HuH-7.5 (cell line): ENCODE measurements at places on chromosomes 11 and 22.
A peak's percentile ranks its signal among the peaks of the same experiment; 100 is the strongest.

DNA sequence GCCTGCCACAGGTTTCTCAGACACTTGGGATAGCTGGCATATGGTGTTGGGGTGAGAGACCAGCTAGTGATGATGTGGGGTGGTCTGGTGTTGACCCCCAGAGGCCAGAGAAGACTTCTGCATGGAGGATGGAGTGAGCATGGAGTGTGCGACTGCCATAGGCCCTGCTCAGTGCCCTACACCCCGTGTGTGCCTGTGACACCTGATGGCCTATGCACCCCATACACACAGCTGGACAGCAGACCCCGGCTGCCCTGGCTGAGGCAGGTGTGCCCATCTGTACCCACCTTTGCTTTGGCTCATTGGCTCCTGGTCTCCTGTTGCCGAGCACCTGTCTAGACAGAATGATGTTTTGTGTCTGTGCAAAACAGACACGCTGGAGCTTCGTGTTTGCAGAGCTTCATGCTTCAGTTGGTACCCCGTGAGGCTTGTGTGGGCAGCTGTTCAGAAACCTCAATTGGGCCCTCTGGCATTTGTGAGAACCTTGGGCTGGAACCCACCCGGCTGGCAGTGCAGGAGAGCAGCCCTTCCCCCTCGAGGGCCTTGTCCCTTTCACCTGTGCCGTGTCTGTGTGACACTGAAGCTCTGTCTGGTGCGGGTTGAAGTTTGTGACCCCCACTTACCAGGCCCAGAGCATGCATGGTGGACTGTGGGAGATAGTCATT, 27.6 kb downstream of the BCR start:
- no peak for DNase-seq

- no peak for DNase-seq
Measured at GRCh38 chr11:93017821-93018690, 48.6 kb downstream of the MTNR1B start.

GRCh38 chr11:29263971-29264682, 752.7 kb downstream of the KCNA4 start:
- DNase-seq = no peak

DNA sequence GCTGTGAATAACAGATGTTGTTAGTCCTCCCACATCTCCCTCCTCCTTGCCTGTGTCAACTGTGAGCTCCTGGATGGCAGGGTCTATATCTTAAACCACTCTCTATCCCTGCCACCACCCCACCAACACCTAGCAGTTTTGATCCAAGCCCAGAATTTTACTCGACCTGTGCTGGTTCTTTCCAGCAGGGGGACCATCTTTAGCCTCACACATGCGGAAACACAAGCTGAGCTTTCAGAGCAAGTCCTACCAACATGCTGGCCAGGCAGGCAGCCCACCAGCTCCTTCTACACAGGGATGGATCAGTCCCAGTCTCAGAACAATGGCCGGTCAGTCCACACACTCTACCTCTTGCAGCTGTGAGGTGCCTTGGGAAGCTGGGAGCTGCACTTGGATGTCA, 231.5 kb downstream of the NXPE2 start:
- no peak for DNase-seq

DNA sequence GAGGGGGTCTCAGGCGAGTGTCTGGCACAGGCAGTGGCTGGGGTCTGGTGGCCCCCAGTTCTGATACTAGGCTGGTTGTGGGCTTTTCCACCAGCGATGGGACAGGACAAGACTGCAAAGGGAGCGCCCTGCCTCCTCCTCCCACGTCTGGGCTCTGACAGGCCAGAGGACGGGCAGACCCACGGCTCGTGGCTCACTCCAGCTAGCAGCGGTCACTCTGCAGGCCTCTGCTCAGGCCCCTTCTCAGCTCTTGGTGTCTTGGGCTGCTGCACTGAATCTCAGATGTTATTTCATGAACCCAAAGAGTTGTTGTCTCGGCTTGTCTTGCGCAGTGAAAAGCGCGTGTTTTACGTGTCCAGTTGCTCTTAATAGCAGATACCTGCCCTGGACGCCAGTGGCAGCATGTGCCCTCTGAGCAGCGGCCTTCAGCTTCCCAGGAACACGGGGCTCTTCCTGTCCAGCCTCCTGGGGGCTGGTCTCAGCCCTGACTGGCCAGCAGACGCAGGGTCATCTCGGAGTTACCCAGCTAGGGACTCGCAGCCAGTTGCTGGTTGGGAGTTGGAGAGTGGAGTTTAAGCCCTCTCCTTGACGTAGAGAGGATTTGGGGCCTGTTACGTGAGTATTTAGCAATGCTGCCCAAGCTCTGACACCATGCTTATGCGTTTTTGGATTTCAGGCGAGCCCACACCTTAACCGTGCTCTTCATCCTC, 9.6 kb downstream of the PTDSS2 start:
- no peak for DNase-seq

DNA sequence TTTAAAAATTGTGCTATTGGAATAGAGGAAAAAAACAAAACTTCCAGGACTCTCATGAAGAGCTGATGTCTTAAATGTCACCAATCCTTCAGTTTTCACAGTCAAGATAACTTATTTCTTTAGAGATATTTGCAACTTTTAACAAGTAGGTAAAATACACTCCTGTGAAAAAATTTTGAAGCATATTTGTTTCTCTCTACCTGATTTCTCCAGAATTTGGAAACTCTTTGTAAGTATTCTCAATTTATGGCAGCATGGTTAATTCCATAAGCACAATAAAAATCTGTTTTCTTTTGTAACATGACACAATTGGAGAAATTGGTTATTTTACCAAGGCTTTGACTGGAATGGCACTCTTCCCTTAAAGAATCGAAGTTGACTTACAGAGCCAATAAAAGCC, 4.1 kb downstream of the CASP4 start:
- DNase-seq = no peak

DNA sequence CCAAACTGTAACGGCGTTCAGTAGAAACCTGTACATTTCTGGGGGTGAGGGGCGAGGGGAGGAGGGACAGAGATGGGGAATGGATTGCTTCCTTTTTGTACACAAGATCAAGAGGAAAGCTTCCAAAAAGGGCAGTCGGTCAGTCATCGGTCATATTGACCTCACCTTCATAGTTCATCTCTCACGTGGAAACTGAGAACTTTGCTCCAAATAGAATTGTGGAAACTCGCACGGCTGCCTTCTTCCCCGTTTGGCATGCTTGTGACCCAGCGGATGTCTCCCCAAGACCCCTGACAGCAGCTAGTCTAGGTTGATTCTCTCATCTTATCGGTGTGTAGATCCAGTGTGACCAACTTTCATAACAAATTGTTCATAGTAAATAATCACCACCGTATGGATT, 47.6 kb downstream of the KCNC1 start:
- no peak for DNase-seq

DNA sequence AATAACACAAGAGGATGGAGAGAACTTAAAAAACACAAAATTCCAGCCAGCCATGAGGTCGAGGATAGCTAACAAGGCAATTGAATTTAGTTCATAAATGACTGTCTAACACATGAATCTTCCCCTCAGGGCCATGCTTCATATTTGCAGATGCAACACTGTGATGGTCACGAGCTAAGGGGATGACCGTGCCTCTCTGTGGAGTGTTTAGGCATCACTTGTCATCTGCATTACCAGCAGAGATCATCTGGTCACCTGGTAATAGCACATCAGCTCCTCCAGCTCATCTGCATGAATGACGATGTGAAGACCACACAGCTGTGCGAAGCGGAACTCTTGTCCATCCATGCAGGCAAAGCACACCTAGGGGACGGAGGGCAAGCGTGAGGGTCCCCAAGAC, 20.9 kb upstream of the SLC25A1 start:
- no peak for DNase-seq

DNA sequence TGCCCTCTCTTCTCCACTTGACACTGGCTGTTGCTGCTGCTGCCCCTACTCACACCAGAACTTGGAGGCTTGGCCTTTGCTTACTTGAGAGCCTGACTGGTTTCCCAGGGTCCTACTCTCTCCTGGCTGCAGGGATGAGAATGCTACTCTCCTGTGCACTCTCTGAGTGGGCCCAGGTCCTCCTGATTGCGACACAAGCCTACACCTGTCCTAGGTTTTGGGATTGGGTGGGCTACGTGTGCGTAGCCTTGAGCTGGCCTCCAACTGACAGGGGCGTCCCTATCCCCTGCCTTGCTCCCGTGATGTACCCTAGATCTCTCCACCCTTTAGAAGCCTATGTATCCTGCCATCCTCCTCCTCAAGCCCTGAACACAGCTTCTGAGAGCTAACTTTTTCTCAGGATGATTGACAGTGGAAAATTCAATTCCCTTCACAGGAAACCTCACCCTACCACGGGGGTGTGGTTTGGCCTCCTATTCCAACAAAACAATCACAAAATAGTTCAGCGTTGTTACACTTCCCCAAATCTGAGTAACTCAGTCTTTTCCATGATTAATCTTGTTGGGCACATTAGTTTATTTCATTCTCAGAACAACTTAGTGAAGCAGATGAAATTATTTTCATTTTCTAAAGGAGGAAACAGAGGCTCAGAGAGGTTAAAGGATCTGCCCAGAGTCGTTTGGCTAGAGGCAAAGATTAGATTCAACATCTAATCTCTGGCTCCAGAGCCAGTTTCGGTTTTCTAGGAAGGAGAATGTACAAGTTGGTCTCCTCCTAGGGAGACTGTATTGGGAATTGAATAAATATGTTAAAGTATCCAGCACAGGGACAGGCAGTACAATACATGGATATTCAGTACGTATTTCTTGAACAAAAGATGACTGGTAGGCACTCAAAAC, 17.6 kb upstream of the AMOTL1 start:
- no peak for DNase-seq

- DNase-seq = no peak
Measured at GRCh38 chr11:106410902-106411301, 333.4 kb downstream of the AASDHPPT start.

DNA sequence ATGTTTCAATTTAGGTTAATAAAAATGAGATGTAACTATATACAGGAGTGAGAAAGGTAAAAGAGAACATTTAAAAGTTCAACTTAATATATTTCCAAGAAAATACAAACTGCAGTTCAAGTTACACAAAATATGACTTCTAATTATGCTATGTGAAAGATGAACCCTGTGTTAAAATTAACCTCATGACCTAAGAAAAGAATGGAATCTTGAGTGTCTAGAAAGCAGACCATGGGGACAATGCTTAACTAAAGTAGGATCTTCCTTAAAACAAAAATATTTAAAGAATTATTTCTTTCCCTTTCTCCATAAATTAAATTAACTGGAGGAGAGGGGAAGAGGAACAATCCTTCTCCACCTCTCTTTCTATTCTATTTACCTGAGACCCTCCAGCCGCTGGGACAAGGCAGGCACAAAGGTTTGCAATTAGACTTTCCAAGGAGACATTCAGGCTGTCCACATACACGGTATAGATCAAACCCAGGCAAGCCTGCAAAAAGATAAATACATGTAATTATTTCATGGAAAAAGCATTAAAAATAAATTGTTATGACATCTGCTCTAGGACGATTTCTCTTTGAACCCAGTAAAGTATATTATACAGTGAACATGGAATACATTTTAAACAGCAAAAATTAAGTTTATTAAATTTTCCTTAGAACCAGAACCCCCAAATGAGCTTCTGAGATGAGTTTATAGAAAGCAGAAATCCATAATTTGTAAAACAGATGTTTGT, 264.5 kb downstream of the SBF2 start:
- DNase-seq = no peak

GRCh38 chr11:105092256-105093239, 47.0 kb downstream of the CARD18 start:
- no peak for DNase-seq

DNA sequence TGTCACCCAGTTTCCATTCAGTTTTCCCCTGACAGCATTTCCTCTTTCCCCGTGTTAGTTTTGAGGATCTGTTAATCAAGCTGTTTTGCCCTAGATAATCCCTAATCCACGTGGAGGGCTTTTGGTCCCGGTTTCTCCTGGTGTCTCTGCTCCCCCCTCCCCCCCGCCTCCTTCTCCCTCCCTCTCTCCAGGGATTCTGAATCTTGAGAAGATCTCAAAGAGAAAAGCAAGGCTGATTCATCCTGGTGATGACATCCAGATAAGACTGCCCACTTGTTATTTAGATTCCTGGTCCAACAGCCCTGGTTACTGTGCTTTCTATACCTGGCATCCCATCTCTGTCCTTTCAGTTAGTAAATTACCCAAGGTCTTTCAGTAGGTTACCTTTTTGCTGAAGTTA, 59.4 kb downstream of the KCNA4 start:
- DNase-seq = no peak

GRCh38 chr11:14894657-14895598, 2.9 kb upstream of the CYP2R1 start:
- no peak for DNase-seq

DNA sequence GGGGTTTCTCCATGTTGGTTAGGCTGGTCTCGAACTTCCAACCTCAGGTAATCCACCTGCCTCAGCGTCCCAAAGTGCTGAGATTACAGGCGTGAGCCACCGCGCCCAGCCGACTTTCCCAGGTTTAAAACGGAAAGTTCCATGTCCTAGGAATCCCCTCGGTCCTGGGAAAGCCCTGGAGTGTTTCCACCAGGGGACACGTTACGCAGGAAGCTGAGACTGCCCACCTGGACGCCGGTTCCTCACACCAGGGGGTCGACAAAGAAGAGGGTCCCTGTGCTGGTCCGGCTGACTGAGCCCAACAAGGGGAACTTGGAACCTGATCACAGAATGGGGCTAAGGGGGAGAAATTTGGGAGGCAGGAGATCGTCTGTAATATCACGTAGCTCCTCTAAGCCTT, 3.5 kb upstream of the B4GALNT4 start:
- DNase-seq = no peak

GRCh38 chr22:22080270-22080669, 97.7 kb upstream of the TOP3B start:
- no peak for DNase-seq

DNA sequence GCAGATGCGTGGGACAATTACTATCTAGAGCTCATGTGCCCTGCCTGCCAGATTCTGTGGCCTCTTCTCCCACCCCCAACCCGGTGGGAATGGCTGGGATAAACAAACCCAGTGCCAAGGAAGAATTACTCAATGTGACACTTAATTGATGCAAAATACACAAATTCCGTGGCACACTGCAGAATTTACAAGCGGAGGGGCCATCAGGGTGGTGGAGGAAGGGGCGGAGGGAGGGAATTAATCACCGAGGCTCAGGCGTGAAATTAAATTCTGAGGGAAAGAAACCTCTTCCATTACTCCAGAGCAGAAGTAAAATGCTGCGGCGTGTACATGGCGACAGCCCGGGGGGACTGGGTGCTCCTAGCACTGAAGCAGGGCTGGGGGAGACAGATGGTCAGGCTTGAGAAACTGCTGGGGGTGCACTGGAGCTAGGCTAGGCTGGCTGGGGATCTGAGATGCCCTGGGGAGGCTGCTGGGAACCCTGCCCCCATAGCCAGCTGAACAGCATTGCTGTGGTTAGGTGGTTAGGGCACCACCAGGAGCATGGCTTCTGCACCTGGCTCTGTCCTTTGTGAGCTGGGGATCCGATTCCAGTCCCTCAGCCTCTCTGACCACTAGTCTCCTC, 200.6 kb downstream of the CEP164 start:
- no peak for DNase-seq

- no peak for DNase-seq
Measured at GRCh38 chr11:10495464-10495786, 40.4 kb downstream of the AMPD3 start.

- peak; percentile 95 for DNase-seq
Measured at GRCh38 chr11:71251761-71252268, 562 bp downstream of the SHANK2 start.
